NCI-H524 treated with DMSO at 0.1 percent for 48 hours (cell line): ENCODE measurements at places on chromosomes 1 and 21.

DNA sequence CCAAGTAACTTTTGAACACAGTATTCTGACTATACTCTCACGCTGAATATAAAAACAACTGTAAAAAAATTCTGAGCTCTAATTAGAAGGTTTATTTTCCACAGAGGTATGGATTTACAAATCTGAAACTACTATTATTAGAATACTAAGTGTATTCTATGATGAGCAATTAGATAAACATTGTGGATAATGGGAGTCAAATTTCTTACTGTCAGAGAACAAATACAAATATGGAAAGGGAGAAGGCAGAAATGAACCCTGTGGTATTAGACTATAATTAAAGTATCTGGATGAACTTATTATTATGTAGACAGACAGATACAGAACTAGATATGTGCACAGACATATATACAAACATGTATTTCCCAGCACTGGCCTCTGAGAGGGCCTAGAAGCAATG, 22.6 kb downstream of the ALDH9A1 start:
- DNase-seq, result no peak

DNA sequence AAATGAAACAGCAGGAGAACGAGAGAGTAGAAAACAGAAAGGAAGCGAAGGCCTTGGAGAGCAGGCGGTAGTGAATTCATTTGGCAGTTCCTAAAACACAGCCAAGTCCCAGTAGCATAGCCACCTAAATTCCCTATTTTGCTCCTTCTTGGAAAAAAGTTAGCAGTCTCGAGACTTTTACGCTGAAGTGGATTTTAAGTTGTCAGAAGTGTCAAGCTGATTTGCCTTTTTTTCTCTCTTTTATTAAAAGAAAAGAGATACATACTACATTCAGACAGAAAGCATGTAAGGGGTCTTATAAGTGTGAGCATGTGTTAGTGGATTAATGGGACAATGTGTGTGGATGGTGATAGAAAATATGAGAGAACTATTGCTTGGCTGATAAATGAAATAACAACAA, 19.2 kb downstream of the NFIA start:
- DNase-seq, result no peak

DNA sequence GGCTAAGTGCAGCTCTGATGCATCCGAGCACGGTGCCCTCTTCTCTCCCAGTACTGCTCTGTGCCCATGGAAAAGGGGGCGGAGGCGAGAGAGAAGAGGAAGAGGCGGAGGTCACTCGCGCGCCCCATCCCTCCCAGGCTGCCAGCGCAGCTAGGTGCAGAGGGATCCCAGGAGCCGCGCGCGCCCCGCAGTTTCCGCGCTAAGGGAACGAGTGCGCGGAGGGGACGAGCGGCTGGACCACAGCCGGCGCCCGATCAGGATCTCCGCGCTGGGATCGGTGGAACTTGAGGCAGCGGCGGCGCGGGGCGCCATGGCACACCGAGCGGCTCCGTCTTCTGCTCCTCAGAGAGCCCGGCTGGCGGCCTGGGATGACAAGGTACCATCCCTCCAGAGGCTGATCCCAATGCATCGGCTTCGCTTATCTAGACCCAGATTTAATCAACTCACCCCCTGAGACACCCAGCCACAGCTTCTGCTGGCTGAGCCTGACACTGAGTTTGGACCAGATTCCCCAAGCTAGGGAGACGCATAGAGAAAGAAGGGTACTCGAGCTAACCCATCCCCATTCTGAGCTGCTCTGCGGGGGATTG, at the start of gene PTGFR:
Gene PTGFR (plus strand): TSS at position 114 of the 590 bp plus-strand sequence. CDS start 1,770 bp downstream, outside the sequence.
- no peak for DNase-seq

DNA sequence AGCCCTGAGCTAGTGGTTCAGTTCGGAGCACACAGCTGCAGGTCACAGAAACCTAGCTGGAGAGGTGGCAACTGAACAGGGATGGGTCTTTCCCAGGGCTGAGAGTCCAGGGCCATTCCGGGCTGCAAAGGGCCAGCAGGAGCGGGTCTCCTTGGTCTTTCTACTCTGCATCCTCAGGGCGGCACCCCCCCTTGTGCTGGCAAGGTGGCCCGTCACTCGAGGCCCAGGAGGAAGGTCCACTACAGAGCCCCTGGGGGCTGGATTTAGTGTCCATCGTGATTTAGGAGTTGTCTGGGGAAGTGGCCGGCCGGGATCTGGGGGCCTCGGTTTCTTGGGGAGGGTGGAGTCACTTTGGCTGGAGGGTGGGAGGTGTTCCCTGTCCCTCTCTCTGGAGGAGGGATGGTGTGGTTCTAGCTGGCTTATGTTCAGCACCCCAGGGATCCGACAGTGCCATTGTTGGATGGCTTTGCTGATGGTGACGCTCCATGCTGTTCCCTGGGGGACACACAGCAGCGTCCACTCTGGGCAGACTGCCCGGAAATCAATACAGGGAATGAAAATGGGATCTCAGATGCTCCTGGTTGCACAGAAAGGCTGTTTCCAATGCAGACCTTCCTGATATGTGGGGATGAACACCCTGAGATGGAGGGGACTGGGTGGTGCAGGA, 64.4 kb downstream of the UMODL1 start:
- no peak for DNase-seq

DNA sequence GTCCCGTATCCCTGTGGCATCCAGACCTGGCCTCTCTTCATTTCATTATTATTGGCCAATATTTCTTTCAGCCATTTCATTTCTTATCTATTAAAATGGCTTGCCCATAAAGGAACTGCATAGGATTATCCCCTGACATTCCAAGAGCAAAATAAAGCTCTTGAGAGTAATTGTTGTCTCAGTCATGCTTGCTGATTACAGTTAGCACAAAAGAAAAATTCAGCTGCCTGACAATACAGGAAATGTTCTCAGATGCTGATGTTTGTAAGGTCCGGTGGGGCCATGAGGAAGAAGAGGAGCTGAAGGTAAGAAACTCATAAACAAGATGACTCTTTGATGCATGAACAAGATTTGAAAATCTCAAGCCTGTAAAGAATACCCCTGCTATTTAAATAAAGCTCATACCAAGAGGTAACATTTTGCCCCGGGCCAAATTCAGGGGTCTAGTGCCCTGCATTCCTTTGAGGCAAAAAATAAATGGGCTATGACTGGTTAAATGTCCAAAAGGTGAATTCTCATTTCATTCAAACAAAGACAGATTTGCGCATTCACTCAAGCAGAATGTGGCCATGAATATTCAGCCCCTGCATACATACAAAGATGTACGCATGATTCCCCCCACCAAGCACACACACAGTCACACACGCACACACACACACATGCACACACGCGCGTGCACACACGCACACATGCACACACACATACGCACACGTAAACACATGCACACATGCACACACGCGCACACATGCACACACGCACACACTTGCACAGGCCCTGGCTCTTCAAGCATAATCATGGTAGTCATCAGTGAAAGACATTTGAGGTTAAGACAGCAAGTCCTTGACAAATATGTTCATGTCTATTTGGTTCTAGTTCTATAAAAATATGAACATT, 44.8 kb downstream of the KCNJ15 start:
- no peak for DNase-seq

DNA sequence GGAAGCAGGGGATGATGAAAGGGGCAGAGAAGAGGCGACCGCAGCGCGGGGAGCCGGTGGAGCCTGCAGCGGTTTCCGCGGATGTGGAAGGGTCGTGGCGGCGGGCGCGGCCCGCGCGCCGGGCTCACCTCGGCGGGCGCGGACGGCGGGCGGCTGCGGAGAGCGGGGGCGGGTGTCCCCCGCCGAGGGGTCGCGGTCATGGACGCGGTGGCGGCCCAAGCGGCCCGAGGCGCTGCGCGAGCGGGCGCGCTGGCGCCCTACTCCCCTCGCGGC, 572 bp downstream of the LPGAT1 start:
- no peak for DNase-seq

DNA sequence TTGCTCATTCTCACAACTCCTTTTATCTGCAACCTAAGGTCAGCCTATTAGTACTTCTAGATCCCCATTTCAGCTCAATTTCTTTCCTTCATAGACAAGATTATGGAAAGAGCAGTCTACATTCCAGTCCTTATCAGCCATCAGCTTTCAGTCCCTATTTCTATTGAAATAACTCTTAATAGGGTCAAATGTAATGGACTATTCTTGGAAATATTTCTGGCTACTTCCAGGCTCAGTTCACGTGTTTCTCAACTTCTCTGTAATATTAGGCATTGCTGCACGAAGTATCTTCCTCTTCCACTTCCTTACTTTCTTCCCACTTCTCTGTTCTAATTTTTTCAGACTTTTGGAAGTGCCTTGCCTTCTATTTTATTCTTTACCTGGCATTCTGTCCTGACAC, 232.9 kb upstream of the USP25 start:
- DNase-seq, result no peak

GRCh38 chr1:21833392-21833976, 21.4 kb downstream of the LDLRAD2 start:
- DNase-seq, result no peak

- DNase-seq, result no peak
These were observed 115.4 kb upstream of the RAB4A start for GRCh38 chr1:229155472-229155871.

DNA sequence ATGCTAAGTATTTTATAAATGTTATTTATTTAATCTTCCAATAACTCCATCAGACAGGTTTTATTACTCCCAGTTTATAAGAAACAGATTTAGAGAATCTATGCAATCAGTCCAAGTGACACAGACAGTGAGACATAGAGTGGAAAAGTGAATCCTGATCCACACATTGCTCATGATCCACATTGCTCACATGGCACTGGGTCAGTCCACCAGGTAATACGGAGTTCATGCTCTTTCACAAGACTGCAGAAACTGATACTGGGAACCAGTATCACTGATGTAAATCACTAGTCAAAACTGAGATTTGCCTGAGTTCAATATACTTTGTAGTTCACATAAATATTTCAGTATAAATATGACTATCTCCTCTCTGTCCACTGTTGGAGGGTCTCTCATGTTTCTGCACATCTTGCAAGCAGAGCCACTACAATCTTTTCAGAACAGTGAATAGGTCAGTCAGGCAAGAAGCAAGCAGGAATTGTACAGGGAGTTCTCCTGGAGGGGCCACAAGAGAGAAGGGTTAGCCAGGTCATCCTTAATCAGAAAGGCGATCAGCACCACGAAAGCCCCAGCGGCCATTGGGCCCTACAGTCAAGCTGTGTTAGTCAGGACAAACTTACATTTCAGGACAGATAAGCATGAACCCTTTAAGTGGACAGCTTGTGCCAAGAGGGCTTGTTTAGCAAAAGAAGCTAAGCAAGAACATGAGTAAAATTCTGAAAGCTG, 275.4 kb upstream of the NR5A2 start:
- DNase-seq, result no peak

DNA sequence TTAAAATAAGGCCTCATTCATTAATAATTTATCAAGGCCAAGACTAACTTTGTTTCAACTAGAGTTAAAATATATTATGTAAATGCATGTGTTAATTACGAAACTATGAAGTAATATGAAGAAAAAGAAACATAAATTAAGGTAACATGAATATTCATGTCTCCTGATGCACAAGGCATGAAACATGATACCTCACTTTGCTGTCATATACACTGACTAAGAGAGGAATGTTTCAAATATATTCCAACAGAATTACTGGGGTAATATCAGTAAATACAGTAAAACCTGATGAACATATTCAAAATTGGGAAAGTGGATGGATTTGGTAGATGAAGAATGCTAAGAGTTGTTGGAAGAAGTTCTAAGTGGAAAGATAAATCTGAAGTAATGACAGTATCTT, 274.6 kb downstream of the LRRC7 start:
- no peak for DNase-seq

- no peak for DNase-seq
These were observed 166.6 kb downstream of the CYYR1 start for GRCh38 chr21:26406526-26406925.

DNA sequence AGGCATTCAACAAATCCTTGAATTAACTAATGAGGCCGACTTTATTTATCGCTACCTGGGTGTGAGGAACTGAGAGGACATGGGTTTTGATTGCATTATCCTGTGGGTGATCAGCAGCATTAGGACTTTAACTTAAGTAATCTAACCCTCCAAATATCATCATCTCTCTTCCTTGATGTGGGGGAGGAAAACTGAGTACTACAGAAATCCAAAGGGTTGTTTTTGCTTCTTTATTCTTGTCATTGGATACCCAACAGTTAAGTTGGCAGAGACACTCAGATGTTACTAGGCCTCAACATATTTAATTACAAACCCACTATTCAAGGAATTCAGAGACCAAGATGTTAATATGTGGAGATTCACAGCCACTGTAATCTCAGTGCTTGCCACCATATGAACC, 97.4 kb upstream of the ST6GALNAC5 start:
- DNase-seq, result no peak

- DNase-seq, result no peak
These were observed 149.5 kb downstream of the GRIK3 start for GRCh38 chr1:36884801-36885200.

DNA sequence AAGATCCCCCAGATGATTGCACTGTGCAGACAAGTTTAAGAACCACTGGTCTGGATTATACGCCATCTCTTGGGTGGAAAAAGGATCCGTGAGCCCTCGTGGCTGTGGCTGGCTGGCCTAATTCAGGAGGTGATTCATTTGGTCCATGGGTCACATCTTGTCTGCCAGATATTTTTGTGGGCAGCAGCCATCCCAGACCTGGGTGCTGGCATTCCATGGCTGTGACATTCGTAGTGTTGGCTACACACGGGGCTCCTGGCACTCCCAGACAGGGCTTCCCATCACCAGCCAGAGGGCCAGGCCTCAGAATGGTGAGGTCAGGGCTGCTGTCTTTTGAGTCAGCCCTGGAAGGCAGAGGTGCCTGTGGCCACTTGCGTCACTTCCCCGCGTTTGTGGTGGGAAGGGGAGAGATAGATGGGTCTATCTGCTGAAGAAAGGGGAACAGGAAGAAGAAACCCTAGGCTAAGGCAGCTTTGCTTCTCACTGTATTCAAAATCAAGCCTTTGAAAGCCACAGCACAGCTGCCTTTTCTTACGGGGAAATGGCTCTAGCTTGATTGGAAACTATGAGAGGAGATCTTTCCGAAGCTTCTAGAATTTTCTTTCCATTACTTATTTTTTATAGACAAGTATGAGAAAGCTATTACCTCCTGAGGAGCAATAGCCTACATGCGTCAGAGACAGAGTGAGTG, 32.4 kb downstream of the EIF2D start:
- DNase-seq, result no peak

GRCh38 chr1:19074902-19075721, 118.6 kb upstream of the IFFO2 start:
- no peak for DNase-seq

DNA sequence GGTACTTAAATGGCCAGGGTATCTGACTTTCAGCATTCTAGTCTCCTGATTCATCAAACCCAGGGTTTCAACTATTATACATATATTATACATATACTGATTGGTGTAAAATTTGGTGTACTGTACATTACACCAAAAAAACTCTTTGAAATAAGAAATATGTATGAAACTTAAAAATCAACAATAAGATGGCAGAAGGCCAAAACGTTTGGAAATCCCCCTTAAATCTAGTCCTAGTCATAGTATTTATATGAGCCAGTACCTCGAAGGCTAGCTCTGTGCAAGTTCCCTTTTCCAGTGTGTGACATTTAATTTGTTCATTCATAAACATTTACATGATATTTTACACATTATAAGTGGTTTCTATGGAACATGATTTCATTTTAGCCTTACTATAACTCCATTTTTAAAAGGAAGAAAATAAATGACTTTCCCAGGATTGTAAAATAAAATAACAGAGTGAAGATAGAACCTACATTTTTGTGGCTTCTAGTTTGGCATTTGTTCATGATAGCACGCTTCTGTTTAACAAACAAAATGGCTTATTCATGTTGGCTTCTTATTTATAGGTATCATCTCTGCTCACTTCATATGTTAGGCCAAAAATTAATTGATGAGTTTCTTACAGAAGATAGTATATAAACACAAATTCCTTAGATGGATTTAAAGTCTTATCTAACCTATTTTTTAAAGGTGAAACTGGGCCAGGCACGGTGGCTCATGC, 18.8 kb upstream of the ZNF281 start:
- no peak for DNase-seq
